ENCODE measurements at places on chromosomes 6 and 20. TPM values are rescaled to one million over a fixed set of nuclear protein-coding genes. Genes with fewer than 3 reads are reported as not detected.

The CCR6 gene
- 57.4 TPM for total RNA-seq

- H3K4me1 ChIP-seq, result no peaks in the 10 kb centered on the region
- H3K36me3 ChIP-seq, result no peaks in the 10 kb centered on the region
- no peak overlapping the region for H3K27ac ChIP-seq
- no peak overlapping the region for H3K4me3 ChIP-seq
Observed at GRCh38 chr20:60437418-60437817, 479.2 kb downstream of the CDH26 start.

DNA sequence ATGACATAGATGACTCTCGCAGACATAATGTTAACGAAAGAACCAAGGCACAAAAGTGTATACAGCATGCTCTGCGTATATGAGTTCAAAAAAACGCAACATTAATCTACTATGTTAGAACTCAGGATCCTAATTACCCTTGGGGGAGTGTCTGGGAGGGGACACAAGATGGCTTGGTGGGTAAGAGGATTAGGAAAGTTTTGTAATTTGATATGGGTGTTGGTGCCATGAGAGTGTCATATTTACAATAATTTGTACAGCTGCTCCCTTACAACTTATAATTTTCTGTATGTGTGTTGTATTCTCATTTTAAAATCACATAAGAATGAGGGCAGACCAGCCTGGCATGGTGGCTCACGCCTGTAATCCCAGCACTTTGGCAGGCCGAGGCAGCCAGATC, 38.6 kb downstream of the TFEB start:
- no peak overlapping the region for H3K4me3 ChIP-seq
- peaks cover 8% of the 10 kb centered on the region for H3K4me1 ChIP-seq
- H3K36me3 ChIP-seq, result no peaks in the 10 kb centered on the region
- no peak overlapping the region for H3K27ac ChIP-seq

DNA sequence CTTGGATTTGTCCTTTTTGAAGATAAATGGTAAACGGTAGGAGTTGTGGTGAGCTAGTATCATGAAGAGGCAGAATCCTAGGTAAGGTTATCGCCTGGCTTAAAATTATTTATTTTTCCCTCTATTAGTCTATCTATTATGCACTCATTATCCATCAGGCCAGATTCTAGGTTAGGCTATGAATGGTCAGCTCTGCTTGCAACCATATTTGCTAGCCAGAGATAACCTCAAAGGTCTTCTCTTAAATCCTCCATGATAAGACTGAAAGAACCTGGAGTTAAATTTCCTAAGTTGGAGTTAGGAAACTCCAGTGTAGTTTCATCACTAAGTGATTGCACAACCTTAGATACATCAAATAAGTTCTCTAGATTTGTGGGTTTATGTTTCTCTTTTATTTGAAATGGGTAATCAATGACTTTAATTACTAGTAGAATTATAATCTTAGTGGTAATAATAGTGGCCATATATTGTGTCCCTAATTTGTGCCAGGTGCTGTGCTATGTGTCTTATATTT, 302.1 kb upstream of the RUNX2 start:
- H3K36me3 ChIP-seq, result no peaks in the 10 kb centered on the region
- H3K27me3 ChIP-seq, result no peaks in the 10 kb centered on the region
- no peak overlapping the region for H3K4me3 ChIP-seq

GRCh38 chr6:43878823-43879495, 108.9 kb downstream of the VEGFA start:
- H3K36me3 ChIP-seq, result peaks cover 2% of the 10 kb centered on the region
- H3K27ac ChIP-seq, result no peak overlapping the region
- DNase-seq, result no peak
- H3K4me3 ChIP-seq, result no peak overlapping the region

- H3K27me3 ChIP-seq, result peaks cover 34% of the 10 kb centered on the region
- H3K4me1 ChIP-seq, result no peaks in the 10 kb centered on the region
- H3K4me3 ChIP-seq, result no peak overlapping the region
- no peak for DNase-seq
- no peak overlapping the region for H3K27ac ChIP-seq
Observed at GRCh38 chr20:54626126-54626525, 150.7 kb downstream of the DOK5 start.

- H3K36me3 ChIP-seq, result no peaks in the 10 kb centered on the region
- no peak overlapping the region for H3K27ac ChIP-seq
- H3K4me3 ChIP-seq, result no peak overlapping the region
- H3K27me3 ChIP-seq, result peaks cover 19% of the 10 kb centered on the region
Observed at GRCh38 chr6:47118611-47119010, 76.5 kb upstream of the ADGRF1 start.

Measured in T-helper 17 cell (primary cell).